NCI-H146 (cell line): ENCODE measurements at places on chromosomes 3 and 15.

GRCh38 chr15:92833106-92833433, 67.1 kb upstream of the CHD2 start:
- no peak for DNase-seq

DNA sequence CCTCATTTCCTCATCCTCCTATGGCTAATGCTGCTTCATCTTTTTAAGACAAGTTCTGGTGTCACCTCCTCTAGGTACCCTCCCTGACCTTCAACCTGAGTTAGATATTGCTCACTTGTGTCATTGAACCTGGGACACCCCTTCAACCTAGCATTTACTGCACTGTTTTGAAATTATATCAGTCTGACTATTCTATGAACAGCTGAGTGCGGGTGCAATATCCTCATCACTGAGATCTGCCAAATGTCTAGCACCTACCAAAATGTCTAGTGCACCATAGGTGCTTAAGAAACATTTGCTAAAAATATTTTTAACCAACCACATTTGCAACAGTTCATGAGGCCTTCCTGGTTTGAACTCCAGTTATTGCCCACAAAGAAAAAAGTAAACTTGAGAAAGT, 34.5 kb downstream of the RETNLB start:
- DNase-seq = no peak

DNA sequence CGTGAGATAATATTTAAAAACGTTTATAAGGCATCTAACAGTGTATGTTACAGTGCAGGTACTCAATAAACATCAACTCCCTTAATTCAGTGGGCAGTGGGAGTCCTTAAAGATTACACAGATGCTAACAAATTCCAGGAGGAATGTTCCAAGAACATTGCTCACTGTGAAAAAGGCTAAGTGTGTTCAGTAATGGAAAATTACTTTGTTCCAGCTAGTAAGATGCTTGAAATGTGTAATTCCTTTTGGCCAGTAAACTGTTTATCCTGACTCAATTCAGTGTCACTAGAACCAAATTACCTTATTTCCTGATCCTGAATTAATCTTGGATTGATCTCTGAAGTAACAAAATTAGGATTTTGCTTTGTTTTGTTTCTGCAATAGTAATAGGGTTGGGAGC, 54.2 kb upstream of the SEMA6D start:
- DNase-seq = no peak

- DNase-seq = peak; percentile 87
Measured at GRCh38 chr3:125120379-125121122, 64.8 kb upstream of the HEG1 start.

DNA sequence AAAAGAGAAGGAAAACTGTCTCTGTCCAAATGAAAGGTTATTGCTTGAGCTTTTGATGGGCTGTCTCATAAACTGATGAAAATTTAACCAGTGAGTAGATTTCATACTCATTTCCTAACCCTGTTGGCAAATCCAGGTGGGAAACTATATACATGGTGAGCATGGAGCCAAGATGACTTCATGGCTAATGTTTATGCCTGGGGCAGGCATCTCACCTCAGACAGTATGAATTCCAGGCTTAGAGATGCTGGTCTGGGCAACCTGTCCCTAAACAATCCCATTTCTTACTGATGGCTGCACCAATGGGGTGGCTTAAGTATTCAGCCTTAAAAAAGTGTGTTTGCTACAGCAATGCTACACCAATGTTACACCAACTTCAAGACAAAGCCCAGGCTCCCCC, 58.1 kb downstream of the SLTM start:
- DNase-seq = no peak

- peak; percentile 29 for DNase-seq
Measured at GRCh38 chr3:140091143-140091542, 156.2 kb downstream of the CLSTN2 start.

- DNase-seq = no peak
Measured at GRCh38 chr3:126040386-126040785, 43.5 kb downstream of the SLC41A3 start.
